Right renal cortex interstitium (tissue), 3 donors: ENCODE measurements at places on chromosomes 2 and 18.

DNA sequence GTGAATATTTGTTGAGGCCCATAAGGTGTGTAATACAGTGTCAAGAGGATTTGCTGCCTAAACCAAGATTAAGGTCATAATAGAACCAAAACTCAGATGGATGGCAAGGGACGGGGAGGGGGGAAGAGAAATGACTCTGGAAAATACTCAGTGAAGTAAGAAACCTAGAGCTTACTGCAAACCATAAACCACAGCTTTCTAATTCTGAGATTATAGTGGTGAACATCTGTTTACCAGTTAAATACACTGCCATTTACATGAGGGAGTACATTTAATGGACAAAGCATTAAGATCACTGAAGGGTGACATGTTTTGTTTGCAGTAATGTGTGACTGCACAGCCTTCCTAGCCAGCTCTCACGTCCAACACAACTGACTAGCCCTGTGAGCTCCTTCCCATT, 19.8 kb downstream of the EVX2 start:
- no peak for DNase-seq

DNA sequence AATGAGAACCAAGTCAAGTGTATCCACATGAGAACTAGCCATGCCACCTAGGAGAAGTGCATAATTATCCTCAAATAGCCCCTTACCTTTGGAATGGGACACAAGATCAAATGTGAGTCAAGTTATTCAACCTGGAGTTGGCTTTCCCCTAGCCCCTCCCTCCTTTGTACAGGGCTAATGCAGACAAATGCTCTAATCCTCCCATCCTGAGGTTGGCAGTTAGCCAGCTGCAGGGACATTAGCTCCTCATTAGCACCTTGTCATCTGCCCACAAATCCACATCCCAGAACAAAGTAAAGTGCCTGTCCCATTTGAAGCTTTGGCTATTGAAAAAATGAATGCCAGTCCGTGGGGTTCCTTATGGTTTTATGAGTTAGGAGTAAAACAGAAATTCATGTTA, 294.1 kb upstream of the FANCL start:
- no peak for DNase-seq

- no peak for DNase-seq
Measured at GRCh38 chr2:195470622-195471021, 186.4 kb upstream of the SLC39A10 start.

GRCh38 chr2:158127380-158127804, 25.7 kb downstream of the UPP2 start:
- DNase-seq, result no peak

GRCh38 chr18:55452123-55452611, 135.8 kb downstream of the TCF4 start:
- DNase-seq, result no peak

GRCh38 chr18:4119127-4119648, 335.9 kb downstream of the DLGAP1 start:
- no peak for DNase-seq

GRCh38 chr2:46806526-46806925, 109.1 kb downstream of the MCFD2 start:
- DNase-seq, result no peak

GRCh38 chr2:182792441-182792840, 74.0 kb downstream of the FRZB start:
- no peak for DNase-seq

- no peak for DNase-seq
Measured at GRCh38 chr2:105768961-105769452, 24.3 kb downstream of the NCK2 start.

- DNase-seq, result no peak
Measured at GRCh38 chr18:9984080-9984479, 70.3 kb downstream of the VAPA start.

DNA sequence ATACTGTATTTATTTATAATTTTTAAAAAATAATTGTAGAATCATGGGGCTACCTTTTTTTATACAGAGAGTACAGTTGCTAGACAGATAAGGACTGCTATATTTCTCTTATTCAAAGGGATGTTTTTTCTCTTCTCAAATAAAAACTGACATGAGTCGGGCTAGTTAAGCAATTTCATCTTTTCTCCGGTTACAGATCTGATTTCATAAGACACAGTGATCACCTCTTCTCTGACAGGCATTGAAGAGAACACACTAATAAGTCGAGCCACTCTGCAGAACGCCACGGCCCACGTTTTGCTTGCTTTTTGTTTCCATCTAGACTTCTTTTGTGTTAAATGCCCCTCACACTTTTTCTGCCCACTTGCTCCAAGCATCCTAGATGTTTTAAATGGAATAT, 85.4 kb downstream of the HNRNPLL start:
- no peak for DNase-seq

DNA sequence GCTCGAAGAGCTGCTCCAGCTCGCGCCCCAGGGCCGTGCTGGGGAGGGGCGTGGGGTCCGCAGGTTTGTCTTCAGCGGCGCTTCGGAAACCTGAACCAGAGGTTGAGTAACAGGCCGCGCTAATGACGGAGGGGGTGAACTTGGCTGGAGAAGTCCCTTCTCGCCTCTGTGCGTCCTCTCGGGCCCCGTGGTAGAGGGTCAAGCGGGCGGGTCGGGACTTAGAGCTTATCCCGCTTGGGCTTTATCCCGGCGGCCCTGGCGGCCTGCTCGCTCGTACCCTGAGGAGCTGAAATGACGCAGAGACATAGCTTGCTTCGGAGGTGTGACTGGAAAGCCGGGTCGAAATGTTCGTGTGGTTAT, 479 bp downstream of the RNMT start:
- no peak for DNase-seq

GRCh38 chr2:196479350-196479749, 160.2 kb upstream of the CCDC150 start:
- DNase-seq, result no peak

DNA sequence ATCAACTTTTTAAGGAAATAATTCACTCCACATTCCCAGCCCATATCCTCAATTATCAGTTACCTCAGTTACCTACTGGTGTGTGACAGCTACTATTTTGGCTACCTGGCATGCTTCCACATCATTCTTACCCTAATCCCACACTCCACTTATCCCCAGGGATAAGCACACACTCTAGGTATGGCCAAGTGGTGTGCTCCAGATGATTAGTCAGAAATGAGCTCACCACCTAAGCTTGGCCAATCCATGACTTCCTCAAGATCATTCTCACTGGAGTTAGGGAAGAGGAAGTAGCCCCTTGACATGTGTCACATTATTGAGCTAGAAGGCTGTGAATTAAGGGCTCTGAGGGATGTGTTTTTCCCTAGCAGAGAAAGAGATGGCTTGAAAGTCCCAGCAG, 20.9 kb upstream of the SMAD4 start:
- no peak for DNase-seq

DNA sequence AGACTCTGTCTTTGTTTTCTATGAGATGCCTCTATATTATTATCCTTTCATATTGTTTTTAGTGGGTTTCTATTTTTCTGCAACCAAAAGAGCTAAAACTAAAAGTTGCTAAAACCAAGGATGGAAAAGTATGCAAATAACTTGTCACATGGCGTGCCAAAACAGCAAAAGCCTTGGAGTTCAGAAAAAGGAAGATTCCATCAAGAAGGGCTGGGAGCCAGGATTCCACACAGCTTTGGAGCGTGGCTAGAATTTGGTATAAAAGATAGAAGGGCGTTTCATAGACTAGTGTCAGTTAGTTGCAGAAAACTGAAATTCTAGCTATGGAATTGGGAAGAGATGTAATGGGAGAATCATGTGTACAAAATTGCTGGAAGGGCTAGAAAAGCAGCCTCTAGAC, 4.1 kb downstream of the SCYGR1 start:
- no peak for DNase-seq
